ENCODE measurements at places on chromosomes 3 and 15.

DNA sequence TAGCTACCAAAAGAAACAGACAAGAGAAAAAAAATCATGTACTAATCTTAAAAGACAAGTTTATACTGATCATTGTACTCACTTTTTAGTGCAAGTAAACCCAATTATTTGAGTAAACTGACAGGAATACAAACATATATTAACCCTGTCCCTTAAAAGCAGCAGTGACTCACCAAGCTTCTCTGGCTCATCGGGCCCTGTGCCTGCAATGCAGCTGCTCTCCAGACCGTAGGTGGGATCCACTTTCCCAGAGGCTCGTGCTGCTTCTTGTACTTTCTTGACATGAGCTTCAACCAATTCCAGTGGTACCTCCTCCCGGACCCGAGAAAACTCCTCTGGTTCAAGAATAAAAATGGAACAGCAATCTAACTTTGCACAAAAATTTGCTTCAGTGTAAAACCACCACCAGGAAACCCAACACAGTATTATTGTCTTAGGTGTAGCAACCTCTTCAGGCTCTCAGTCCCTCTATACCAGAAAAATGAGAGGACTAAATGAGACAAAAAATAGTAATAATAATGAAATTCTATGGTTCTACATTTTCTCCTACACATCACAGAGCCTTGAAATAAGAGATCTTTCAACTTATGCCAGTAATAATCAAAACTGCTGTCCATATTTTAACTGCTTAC is 82.6 kb upstream of the CSPG5 start:
- no peak for DNase-seq

GRCh38 chr15:58839485-58839884 is 68.4 kb downstream of the MINDY2 start:
- DNase-seq: no peak

- no peak for DNase-seq
These were observed 426.4 kb downstream of the NLGN1 start for GRCh38 chr3:173823911-173824460.

GRCh38 chr3:64270142-64270865 is 45.0 kb upstream of the PRICKLE2 start:
- DNase-seq: no peak

- no peak for DNase-seq
These were observed 54.6 kb upstream of the C3orf49 start for GRCh38 chr3:63764511-63764910.

GRCh38 chr3:183360971-183361624 is 67.3 kb downstream of the MCF2L2 start:
- DNase-seq: no peak

DNA sequence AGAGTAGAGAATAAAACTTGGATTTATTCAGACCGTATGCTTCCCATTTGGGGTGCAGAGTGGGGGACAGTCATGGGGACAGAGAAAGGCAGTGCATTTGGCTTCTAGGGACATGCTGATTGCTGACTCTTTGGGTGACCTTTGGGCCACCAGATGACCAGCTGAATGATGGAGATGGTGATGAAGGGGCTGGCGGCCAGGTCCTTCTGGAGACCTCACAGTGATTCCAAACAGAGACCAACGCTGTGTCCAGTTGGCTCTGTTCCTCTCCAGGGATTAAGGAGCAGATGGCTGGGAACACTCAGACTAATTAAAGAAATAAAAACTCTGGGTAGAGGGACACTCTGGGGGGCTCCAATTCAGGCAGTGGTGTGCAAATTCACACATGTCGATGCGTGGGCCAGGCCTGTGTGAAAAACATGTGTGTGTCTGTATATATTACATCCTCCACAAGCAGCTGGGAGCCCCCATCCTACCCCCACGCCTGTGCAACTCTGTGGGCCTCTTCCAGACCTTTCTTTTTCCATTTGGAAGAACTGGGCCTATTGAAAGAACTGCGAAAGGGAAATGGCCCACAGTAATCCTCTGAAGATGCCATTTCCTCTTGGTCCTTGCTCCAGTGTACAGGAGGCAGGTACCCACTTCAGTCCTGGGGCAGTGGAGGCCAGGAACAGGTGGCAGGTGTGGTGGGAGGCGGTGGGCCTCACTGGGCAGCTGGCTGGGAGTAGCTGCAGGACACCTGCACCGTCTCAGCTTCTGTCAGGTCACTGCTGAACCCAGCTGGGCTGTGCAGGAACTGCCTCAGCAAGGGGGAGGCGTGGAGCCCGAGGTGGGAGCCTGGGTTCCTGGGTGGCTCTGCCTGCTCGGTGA is 8.9 kb downstream of the XIRP1 start:
- DNase-seq: no peak

DNA sequence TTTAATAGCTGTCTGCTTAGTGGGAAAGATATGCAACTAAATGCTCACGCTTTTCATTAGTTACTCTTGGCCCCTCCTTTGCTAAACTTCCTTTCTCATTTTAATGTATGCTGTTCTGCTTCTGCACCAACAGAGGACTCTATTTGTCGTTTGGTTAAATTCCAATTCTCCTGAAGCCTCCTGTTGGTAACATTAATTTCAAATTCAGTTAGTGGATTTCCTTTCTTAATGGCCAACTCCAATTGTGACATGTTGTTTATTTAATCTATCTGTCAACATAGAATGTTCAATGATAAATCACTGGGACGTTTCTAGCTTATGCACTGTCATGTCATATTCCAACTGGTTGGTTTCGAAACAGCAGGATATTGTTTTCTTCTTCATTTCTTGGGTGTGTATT is 467.4 kb upstream of the BCHE start:
- no peak for DNase-seq

- DNase-seq: no peak
These were observed 1.2 kb downstream of the CPA3 start for GRCh38 chr3:148866261-148866660.

DNA sequence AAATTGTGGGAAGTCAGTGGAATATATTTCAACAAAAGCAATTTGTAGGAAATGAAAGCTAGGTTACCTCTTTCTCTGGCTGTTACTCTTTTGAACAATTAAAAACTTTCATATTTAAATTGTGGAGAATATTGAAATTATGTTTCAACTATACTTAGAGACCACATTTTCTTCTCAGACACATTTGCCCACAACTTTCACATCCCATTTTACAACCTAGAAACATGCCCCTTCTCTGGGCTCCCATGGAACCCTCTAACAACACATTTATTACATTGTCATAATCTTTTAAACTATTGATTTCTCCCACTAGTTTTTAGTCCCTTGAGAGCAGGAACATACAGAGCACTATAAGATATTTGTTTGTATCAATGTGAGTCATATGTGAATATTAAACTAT is 211.7 kb upstream of the TTC14 start:
- no peak for DNase-seq

Measured in COR-L47 (cell line).